Activated naive CD4-positive, alpha-beta T cell (primary cell): ENCODE measurements at places on chromosomes 2 and 18.

DNA sequence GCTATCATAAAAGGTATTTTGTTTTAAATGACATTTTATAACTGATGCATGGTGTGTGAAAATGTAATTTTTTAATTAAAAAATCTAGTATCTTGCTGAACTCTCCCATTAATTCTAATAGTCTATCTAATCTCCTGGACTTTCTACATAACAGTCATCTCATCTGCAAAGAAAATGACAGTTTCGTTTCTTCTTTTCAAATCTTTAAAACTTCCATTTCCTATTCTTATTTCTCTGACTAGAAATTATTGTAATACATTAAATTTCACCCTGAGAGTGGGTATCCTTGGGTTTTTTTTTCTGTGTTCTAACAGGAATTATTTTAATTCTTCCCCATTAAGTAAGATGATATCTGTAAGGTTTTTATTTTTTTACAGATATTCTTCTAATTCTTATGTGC lies 120.1 kb downstream of the KCNF1 start:
- no peak for DNase-seq

DNA sequence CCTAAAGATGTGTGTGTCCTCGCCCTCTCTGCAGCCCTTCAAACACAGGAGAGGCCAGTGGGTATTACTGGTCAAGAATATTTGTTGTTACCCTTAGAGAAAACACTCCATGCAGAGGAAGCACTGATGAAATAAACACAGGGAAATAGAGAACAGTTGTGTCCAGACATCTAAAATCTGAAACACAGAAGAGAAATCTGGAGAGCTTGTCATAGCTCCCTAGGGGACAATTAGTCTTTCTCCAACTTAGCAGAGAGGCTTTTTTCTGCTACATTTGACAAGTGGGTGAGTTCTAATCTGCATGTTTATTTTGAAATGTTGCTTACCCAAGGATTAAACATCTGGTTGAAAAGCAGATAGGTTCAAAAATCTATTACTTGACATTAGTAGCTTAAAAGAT lies 190.1 kb downstream of the CTNNA2 start:
- DNase-seq: no peak

GRCh38 chr2:223797811-223798721 lies 39.3 kb downstream of the AP1S3 start:
- DNase-seq: no peak

DNA sequence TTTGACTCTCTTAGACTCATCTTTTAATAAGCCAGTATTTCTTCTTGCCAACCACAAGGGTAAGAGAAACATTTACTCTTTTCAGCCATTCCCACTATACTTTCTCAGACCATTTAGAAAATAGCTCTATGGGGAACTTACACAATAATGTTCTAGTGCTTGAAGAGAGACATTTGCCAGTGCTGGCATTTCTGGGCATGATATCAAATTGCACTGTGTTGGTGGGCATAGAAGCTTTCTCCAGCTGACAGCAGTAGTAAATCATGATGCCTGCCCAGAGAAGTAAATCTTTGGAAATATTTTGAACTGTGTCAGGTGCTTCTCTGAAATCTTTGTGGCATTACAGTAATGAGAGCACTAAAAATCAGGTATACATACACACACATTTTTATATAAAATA lies 346.6 kb downstream of the CBLN2 start:
- no peak for DNase-seq

GRCh38 chr18:50559752-50560680 lies at the start of gene MAPK4:
Gene MAPK4, plus strand, starts transcription at chr18:50560087. Its CDS starts 103,872 bp downstream, at chr18:50663959.
- DNase-seq: no peak

- no peak for DNase-seq
Measured at GRCh38 chr18:80037869-80038630, 3.8 kb downstream of the RBFA start.

DNA sequence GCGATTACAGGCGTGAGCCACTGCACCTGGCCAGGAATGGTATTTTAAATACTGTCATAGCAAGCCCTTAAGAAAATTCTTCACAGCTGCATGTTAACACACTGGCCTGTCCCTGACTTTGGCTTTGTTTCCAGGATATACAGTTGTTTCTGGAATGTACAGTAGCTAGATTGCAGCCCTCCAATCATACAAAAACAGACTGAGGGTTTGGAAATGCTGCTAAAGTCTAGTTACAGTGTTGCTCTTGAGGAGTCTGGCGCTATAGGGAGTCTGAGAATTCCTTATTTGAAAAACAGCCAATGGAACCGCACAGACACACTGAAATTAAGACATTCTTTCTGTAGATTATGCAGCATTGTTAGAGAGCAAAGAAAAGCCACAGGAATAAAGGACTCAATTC lies 37.7 kb downstream of the STON1 start:
- no peak for DNase-seq

- DNase-seq: no peak
Measured at GRCh38 chr2:240810199-240810598, 9.8 kb downstream of the KIF1A start.

GRCh38 chr2:39772812-39773152 lies 6.3 kb downstream of the THUMPD2 start:
- DNase-seq: no peak

DNA sequence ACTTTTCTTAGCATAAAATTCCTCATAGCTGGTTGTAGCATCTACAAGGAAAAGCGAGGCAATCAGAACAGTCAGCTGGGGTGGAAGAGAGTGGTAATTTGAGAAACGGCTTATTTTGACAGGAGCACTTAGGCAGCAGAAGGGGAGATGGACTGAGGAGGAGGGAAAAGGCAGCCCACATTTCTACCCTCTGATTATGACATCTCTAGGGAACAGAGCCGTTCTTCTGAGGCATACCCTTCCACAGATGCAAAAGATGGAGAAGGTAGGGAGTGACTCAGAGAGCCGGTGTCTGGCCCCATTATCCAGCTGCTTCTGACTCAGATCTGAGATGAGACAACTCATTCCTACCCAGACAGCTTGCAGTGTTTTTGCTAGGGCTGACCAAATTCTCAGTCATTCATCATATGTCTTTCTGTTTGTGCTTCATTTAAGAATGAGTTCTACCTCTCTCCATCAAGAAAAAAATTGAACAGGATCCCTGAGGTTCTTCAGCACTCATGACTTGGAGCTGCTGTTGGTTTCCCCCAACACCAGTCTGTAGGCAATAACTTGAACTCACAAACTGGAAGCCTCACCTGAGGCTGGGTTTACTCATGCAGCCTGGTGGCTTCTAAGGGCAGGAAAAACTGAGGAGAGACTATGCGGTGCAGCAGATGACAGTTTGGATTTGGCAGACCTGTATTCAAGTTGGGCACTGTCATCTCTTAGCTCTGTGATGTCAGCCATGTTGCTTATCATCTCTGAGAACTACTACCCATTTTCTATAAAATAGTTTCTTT lies 15.9 kb upstream of the SEC11C start:
- no peak for DNase-seq

DNA sequence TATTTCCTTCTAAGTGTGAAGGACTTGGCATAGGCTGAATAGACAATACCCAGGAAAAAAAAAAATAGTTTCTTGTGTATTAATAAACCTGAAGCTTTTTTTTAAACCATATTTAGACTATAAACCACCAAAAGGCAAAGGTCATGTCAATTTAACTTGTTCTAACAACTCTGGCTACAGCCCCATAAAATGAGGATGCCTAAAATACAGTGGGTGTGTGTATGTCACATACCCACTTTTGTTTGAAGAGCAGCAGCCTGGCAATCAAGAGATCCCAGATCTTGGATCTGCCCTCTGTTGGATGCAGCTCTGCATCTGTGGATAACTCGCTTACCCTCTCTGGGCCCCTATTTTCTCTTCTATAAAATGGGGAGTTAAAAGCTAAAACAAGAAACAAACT lies 65.4 kb downstream of the SATB2 start:
- no peak for DNase-seq

DNA sequence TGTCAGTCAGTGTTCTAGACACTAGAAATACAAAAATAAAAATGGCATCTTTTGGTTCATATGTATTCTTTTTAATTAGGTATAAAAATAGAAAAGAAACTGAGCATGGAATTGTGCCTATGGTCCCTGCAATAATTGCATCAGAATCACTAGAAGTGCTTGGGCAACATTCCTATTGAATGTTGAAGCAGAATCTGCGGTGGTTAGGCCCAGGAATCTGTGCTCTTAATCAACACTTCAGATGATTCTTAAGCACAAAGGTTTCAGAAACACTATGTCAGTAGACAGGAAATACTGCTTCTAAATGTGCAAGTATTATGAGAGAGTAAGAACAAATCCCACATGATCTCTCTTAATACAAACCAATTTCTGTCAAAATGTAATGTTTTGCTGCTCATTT lies 20.3 kb upstream of the RBBP8 start:
- DNase-seq: no peak

DNA sequence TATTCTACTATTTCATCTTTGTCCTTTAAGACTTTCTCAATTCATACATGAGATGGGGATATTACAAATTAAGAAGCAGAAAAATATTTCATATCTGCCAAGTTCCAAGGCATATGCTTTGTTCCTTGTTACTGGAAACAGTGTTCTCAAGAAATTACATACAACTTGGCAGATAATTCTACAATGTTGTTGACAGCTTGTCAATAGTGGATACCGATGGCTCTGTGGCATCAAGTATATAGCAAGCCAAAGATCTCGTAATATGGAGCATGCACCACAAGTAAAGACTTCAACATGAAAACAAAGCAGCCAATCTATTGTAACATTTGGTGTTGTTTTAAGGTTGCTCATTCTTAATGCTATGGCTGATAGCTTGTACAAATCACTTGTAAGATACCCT lies 598.2 kb upstream of the KLHL29 start:
- DNase-seq: no peak

DNA sequence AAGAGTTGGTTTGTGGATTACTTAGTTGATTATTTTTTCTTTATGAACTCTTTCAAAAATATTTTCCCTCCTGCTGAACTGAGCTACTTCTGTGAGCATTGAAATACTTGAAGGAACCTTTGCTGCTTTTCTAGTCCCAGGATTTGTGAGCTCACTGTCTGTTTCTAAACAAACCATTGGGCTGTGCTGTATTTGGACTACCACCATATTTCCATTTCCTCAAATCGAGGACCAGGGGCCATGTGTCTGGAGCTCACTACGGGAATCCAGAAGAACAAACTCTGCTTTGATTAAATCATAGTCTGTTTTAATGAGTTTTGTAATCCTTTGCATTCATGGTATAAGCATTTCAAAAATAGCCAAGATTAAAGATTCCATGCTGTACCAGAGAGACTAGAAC lies 1.3 kb downstream of the MRPL33 start:
- no peak for DNase-seq

DNA sequence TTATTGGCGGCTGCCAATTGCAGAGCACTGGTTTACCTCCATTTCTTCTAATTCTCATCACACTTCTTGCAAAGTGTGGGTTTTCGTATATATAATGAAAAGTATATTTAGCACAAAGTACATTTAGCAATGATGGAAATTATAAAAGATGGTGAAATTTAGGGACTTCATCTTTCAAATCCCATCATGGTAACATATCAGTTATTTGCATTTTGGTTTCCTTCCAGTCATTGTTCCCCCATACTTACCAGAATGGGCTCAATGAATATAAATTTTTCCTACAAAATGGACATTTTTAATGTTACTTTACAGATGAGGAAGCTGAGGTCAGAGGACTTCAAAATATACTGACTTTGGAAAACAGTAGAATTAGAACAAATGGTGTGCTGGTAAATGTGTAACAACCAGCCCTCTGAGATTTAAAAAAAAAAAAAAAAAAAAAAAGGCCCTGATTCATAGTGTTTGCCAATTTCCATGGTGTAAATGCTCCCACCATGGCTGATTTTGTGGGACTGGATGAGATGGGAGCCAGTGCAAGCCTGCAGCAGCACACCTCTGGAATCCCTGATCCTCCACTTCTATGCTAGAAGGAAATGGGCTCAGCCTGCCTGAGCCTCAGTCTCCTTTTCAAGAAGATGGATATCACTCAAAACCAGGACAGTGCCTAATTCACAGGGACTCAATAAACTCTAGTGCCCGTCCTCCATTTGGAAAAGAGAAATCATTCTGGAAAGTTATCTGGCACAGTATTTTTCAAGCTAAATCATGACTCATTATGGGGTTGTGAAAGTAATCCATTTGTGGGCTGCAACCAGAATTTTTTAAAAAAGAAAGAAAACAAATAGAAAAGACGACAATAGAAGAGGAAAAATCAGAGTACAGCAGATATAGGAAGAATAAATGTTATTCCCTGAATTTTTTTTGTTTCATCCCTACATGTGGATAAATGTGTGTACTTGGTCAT lies 34.0 kb downstream of the LBH start:
- no peak for DNase-seq

DNA sequence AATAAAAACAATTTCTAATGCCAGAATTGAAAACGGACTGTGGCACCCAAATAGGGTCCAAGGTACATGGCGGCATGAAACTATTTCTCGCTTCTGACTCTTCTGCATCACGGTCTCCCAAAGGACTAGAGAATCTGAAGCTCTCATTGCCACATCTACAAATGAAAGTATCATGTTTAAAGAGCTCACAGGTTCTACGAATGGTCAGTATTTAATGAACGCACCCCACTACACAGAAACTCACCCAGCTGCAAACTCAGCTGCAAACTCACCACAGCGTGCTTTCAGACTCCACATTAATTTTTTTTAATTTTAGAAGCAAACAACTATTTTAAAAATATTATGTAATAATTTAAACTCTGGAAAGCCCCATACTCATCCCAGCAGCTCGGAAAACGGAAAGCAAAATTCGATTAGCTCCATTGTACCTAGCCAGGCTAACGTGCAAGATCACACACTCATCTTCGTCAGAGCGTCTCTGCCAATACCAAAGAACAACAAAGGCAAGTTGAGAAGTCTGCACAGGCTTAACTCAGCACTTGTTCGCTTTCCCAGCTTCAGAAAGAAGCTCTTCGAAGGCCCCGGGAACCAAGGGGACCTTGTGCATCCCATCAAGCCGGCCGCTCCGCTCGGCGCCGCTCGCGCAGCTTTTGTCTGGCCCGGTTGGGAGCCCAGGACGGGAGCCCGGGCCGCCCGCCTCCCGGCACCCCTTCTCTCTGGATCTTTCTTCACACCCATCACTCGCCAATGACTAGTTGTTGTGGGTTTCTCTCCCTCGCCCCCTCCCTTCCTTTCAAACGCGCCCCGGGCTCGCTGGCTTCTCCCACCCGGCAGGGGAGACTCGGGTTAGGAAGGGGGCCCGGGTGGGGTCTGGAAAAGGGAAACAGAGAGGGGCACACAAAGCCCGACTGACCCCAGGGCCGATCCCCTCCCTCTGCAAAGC lies 785 bp downstream of the CLASP1 start:
- DNase-seq: peak; percentile 33

DNA sequence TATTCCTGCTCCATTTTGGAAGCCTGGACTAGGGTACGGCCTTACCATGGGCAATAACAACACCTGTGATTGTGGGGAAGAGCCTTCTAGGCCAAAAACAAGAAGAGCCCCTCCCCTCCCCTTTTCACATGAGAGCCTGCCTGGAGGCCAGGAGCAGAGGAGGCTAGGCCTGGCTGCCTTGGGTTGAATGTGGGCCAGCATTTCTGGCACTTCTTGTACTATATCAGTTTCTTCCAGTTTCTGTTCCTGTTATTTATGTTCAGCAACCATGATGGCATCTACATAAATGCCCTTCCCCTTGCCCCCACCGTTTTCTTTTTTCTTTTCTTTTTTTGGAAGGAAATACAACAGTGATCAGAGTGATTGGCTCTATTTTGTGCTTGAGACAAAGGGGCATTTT lies 58.4 kb downstream of the KCTD18 start:
- DNase-seq: no peak
